CD4-positive, alpha-beta T cell treated with Interleukin-15 for 1 hour (primary cell): ENCODE measurements at places on chromosomes 2 and 18.

GRCh38 chr2:24317491-24317920 lies 42.8 kb downstream of the ITSN2 start:
- DNase-seq: no peak

GRCh38 chr2:121567957-121568409 lies 37.3 kb downstream of the RNU4ATAC start:
- DNase-seq: no peak

- no peak for DNase-seq
Measured at GRCh38 chr2:145012806-145013205, 492.9 kb upstream of the ZEB2 start.

DNA sequence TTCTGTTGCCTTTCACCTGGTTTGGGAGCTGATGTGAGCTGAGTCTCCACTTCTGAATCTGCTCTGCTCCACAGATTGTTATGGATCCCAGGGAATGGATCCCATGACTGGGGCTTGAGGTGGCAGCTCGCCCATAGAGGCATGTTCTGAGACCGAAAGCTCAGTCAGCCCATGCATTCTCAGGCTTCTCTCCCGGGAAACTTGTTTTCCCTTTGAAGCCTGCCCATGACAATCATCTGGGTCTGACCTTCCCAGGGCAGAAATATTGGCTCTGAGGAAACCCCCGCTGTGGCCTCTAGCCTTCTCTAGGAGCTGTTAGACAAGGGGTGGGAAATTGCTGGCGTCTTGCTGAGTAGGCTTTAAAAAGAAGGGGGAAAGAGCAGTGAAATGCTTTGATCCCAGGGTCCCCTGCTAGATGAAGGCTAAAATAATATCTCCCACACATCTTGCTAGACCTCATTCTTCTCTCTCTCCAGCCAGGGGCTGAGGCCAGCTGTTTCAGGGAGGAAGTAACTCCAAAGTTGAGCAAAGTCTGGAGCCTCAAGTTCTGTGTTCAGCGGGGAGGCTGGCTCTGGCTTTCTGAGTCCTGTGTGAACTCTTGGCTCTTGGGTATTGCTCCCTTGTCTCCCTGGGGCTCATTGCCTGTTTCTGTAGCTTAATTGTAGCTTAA lies 2.0 kb downstream of the VAMP8 start:
- DNase-seq: no peak

DNA sequence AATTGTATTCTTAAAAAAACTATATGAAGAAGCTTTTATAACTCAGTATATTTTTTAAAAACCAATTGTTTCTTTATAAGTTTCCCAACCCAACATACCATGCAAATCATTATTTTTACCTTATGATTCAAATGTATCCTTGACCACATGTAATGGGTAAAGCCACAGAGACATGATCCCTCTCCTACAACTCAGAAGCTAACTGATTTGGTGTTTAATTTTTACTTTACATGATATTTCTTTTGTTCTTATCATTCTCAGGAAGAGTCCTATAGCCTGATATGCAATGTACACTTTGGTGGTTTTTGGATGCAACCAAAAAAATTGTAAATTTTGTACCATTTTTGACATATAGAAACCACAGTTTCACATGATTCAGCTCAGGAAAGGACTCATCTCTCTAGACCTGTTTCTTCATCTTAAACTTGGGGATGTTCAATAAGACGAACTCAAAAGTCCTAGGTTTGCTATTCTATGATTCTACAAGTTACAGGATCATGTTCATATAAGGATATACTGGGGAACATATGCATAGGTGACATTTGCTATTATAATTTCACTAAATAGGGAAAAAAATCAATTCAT lies 85.2 kb upstream of the RBBP8 start:
- DNase-seq: no peak

DNA sequence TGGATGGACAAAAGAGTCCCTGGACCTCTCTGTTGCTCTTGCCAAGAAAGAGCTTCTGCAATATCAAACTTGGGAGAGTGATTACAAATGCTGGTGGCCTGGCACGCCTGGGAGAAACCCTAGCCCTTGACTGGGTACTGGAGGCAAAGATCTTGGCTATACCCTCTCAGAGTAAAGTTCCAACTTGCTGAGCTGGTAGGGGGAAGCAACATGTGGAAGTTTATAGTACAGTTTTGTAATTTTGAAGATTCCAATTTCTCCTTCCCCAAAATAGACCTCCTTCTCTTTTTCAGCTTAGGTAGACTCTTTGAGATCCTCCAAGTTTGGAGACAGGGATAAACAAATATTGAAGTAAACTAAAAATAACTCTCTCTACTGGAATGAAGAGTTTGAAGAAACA lies 645.3 kb downstream of the NR4A2 start:
- DNase-seq: no peak

DNA sequence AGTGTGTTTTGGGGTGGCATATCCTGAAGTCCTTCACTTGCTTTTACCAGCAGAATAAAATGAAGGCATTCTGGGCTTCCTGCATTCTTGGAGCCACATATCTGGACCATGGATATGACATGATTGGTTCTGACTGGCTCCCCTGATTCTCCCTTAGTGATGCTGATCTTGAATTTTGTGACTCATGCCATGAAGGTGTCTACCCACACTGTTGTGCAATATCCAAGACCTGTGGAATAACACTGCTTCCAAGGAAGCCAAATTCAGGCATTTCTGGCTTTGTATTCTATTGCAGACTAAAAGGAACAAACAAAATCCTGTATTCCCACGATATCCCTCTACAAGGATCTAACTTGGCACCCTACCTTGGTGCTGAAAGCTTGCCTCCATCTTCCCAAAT lies 125.8 kb downstream of the LYPD6B start:
- no peak for DNase-seq

DNA sequence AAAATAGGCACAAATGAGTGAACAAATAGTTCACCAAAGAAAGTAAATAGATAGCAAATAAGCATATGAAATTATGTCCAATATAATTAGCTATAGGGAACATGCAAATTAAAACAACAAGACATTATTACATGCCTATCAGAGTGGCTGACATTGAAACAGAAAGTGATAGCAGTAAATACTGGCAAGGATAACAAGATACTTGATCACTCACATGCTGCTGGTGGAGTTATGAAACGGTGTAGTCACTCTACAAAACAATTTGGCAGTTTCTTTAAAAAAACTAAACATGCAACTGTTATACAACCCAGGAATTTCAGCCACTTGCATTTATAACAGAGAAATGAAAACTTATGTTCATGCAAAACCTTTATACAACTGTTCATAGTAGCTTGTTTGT lies 439.2 kb upstream of the ACVR2A start:
- DNase-seq: no peak
